ENCODE measurements at places on chromosomes 5 and 9.

DNA sequence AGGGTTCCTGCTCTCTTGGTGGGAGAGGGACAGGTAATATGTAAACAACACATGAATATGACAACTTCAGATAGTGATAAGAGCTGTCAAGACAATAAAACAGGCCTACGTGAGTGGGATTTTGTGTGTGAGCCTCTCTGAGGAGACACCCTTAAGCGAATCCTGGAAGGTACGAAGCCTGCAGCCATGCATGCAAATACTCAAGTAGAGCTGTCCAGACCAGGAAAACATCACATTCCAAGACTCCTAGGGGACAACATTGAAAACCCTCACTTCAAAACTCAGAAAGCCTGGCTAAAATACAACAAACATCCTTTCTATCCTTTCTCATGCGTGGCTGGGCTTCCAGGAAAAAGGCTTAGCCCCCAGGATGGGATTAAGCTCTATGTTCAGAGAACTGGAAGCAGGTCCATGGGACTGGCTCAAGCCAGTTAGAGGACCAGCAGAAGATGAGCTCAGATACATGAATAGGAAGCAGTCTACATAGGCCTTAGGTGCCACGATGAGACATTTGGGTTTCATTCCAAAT is 124.8 kb upstream of the IQGAP2 start:
- no peak for DNase-seq

GRCh38 chr5:67286006-67286405 is 89.4 kb upstream of the CD180 start:
- no peak for DNase-seq

DNA sequence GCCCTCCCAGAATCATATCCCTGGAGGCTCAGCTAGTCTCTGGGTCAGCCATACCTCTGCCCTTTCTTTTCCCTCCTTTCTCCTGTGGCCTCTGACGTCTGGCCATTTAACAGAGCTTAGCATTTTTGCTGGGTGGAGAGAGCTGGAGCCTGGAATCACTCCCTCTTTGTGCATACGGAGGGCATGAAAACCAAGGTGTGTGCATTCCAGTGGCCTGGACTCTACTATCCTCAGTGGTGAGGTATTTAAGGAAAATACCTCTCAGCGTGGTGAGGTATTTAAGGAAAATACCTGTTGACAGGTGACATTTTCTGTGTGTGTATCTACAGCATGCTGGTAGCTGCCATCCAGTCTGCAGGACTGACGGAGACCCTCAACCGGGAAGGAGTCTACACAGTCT is 27.5 kb downstream of the TGFBI start:
- DNase-seq = no peak

GRCh38 chr5:149417711-149418368 is 38.7 kb upstream of the IL17B start:
- DNase-seq = no peak

GRCh38 chr9:112819635-112820496 is 69.3 kb downstream of the SNX30 start:
- DNase-seq = peak; percentile 85

DNA sequence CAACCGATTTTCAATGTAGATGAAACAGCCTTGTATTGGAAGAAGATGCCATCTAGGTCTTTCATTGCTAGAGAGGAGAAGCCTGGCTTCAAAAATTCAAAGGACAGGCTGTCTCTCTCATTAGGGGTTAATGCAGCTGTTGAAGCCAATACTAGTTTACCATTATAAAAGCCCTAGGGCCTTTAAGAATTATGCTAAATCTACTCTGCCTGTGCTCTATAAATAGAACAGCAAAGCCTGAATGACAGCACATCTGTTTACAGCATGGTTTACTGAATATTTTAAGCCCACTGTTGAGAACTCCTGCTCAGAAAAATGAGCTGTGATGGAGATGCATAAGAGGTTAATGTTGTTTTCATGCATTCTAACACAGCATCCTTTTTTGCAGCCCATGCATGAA is 188.5 kb downstream of the TRIM32 start:
- DNase-seq = no peak
